ENCODE measurements at places on chromosomes 7 and 10.
A peak's percentile ranks its signal among the peaks of the same experiment; 100 is the strongest.

DNA sequence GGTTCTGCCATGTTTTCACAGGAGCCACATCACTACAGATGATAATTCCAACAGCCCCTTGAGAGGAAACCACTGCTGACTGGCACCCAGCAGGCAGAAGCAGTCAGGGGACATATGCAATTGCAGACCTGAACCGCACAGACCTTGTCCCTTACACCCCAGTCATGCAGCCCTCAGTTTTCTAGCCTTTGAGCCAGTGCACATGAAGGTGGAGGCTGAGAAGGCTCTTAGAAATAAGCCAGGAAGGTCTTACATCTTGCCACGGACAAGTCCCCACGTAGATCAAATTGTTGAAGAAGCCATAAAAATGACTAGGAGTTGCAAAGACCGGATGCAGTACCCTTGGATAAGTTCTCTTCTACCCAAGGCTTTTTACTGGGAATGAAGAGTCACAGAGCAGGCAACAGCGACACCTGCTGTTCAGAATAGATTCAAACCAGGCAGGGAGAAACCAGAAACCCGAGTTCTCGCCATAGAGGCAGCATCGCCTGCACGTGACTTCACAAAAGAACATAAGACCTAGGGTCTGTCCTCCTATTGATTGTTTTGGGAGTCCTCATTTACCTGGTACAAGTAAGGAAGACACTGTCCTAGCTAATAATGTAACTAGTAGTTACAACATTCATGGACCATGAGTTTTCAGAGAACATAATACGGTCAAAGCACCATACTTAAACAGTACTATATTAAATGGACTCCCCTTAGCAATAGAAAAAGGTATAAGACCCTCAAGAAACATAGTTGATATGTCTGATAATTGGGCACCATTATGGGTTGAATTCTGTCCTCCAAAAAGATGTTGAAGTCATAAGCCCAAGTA is 11.1 kb downstream of the STEAP1B start:
- DNase-seq = no peak

GRCh38 chr7:74606101-74606908 is 51.2 kb upstream of the GTF2I start:
- no peak for DNase-seq

GRCh38 chr10:87534173-87534858 is 29.6 kb downstream of the MINPP1 start:
- DNase-seq = no peak

- no peak for DNase-seq
These were observed 339.8 kb downstream of the ABCA13 start for GRCh38 chr7:48511080-48511479.

DNA sequence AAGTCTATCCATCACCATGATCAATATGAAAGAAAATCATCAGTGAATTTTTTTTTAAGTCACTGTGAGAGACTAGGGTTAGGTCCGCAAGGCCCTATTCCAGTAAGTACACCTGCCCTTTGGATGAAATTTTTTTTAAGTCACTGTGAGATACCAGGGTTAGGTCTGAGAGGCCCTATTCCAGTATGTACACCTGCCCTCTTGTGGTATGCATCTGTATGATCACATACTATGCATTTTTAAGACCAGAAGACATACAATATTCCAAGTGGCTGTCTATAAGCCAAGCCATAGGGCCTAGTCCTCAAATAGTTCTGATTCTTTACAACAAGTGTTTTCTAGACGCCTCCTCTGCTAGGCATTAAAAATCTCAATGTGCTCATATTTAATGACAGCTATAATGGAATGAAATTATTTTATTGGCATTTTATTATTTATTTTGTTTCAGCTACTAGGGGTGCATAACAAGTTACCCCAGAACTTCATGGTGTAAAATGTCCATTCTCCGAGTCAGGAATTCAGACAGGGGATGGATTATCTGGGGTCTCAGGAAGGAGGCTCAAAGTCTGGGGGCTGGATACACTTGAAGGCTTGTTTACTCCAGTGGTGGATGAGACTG is 53.1 kb downstream of the TEX36 start:
- DNase-seq = no peak

- DNase-seq = no peak
These were observed 45.5 kb upstream of the ADARB2 start for GRCh38 chr10:1782841-1783240.

DNA sequence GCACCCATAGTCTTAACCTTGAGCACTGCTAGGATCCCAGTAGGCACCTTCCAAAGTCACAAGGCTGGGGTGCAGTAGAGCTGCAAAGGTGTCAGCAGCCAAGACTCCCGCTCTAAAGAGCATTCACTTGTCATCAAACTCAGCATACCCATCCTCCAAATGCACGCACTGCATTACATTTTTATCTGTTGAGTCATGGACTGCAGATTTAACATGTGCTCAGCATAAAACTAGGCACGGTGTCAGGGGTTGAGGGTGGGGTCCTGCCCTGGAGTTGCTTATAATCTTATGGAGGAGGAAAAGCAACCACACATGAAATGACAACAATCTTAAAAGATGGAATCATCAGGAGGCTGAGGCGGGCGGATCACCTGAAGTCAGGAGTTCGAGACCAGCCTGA is 102.6 kb downstream of the PARP12 start:
- no peak for DNase-seq

DNA sequence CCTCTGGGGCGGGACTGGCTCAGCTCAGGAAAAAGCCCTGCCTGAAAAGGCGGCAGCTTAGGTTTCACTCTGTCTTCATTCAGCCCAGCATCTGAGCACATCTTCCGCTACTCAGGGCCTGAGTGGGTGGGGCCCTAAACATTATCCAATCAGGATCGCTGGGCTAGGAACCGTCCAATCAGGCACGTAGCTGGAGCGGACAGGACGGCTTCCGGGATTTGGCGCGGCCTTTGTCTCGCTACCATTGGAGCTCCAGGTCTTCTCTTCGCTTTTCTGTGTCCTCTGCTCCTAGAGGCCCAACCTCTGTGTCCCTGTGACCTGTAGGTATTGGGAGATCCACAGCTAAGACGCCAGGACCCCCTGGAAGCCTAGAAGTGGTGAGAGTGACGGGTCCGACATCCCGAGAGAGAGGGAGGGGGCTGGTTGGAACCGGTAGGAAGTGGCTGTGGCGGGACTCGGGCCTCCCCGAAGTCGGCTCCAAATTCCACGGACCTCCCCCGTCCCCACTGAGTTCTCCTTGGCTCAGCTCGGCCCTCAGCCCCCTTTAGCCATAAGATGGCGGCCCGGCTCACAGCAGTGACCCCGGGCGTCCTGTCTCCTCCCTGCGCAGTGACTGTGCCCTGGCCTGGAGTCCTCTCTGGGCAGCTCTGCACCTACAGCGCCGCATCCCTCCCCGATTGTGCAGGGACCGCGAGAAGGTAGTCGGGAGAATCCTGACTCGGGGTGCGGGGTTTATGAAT is 99.1 kb downstream of the ZNF680 start:
- DNase-seq = peak; percentile 91

GRCh38 chr7:107715531-107715930 is 28.4 kb upstream of the CBLL1 start:
- no peak for DNase-seq

DNA sequence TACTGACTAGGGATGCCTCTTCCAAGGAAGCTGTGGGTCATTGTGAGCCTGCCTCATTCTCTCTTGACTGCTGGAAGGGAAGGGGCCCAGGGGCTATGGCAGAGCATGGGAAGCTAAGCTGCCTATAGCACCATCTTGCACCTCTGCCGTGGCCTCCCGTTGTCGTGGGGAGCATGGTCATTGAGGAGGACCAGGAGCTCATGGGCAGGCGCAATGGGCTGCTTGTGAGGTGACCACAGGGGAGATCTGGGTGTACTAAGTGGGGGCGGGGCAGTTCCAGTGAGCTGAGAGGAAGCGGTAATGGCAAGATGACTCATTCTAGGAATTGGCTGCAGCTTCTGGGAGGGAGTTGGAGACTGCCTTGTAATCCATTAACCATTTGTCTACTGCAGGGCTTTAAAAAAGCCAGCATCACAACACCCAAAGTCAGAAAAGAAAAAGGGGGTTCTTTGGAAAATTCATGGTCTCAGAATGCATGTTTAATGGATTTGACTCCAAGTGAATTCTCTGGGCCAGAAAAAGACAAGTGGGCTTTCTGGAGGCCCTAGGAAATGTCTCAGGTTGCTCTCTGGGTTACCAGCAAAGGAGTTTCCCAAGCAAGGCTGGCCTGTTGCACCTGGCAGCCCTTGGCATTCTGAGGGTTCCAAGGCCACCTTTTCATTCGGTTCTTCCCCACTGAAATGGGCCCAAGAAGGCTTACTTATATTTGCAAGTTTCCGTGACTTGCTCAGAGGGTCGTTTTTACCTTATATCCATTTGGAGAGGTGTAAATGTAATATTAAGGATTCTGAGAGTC is 3.6 kb downstream of the DUSP5 start:
- DNase-seq = peak; percentile 94

DNA sequence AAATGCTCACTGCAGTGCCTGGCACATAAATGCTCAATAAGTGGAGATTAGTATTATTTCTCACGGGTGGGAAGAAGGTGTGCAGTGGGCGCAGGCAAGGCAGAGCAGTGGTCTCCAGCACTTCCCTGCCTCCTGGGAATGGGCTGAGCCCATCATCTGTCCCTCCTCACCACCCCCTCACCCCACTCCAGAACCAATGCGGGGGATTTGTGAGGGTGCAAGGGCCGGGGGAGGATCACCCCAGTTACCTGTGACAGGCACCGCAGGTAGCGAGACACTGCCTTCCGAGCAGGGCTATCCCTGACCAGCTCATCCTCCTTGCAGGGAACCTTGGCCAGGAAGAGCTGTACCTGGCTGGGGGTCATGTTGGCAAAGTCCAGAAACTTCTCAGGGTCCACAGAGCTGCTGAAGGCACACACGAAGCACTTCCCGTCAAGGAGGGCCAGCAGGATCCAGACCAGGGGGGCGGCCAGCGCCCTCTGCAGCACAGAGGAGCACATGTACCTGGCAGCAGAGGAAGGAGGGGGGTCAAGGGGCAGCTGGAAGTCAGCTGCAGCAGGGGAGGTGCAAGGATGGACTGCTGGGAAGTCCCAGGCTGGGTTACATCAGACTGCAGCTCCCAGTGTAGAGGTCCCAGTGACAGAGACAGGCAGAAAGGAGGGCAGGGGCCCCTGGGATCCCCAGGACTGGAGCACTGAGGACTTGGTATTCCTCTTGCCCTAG is 2.8 kb downstream of the CALHM3 start:
- no peak for DNase-seq

GRCh38 chr10:72784551-72785351 is 92.8 kb downstream of the MCU start:
- DNase-seq = peak; percentile 81

DNA sequence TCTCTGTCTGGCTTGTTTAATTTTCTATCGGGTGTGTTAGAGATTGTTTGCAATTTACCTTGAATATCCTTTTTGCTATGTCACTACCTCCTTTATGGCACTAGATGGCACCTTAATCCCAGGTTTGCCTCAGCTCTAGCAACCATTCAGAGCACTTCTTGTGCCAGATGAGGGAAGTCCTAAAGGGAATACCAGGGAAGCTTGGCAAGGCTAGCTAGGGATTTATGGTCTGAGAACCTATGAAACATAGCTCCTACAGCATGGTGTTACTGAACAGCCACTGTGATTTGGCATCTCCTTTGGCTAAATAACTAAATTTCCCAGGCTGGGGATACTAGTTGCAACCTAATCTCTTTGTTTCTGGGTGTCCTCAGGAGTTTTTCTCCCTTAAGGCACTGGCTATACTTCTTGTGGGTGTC is 69.0 kb upstream of the VOPP1 start:
- no peak for DNase-seq

- no peak for DNase-seq
These were observed 23.7 kb downstream of the ZNF503 start for GRCh38 chr10:75377869-75378268.

- no peak for DNase-seq
These were observed 14.1 kb downstream of the MICU1 start for GRCh38 chr10:72611783-72612182.

GRCh38 chr10:58516119-58516518 is 3.4 kb downstream of the BICC1 start:
- no peak for DNase-seq

- DNase-seq = peak; percentile 22
These were observed 90.9 kb downstream of the CHST15 start for GRCh38 chr10:124002391-124003069.

- no peak for DNase-seq
These were observed 8.3 kb downstream of the PI4K2A start for GRCh38 chr10:97648562-97649404.

GRCh38 chr7:101680406-101681145 is 51.5 kb upstream of the MYL10 start:
- no peak for DNase-seq

DNA sequence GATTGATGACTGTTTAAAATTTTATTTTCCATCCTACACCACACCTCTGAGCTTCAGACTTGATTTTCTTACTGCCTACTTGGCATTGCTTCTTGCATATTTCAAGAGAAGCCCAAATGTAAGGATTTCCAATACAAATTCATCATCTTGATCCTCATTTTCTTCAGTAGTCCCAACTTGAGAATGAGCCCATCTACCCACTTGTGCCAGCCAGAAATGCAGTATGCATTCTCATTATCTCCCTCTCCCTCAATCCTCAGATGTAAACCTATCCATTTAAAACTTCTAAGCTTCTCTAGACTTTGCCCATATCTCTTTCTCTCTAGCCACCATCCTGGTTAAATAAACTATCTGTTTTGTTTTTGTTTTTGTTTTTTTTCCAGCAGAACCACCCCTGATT is 22.4 kb upstream of the EGFR start:
- DNase-seq = no peak

DNA sequence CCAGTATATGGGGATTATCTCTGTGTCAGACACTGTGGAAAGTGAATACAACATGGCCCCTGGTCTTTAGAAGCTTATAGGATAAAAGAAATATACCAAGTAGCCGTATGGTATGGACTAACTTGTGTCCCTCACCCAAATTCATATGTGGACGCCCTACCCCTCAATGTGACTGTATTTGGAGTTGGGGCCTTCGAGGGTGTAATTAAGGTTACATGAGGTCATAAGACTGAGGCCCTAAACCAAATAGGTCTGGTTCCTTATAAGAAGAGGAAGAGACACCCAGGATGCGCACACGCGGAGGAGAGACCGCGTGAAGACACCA is 36.3 kb downstream of the ASB13 start:
- no peak for DNase-seq

- no peak for DNase-seq
These were observed 96.0 kb downstream of the MTERF1 start for GRCh38 chr7:91784469-91784868.

DNA sequence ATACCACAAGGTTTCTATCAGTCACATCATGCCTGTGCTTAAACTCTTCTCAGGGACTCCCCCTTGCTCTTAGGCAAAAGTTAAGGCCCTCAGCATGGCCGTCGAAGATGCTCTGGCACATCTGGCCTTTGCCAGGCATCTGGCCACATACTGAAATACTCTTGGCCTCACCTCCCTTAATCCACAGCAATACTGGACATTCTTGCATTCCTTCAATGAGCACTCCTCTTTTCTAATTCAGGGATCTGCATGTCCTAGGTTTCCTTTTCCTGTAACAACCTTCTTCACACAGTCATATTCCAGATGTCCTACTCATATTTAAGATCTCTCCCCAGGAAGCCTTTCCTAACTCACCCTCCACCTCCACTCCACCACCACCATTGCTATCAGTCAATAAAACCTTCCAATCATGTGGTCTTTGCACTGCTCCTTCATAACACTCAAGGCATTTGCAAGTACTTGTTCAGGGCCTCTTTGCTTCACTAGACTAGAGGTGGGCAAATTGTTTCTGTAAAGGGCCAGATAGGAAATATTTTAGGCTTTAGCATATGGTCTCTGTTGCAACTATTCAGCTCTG is 216.6 kb downstream of the KCNMA1 start:
- DNase-seq = no peak

GRCh38 chr7:6691609-6692106 is 15.1 kb downstream of the ZNF12 start:
- DNase-seq = no peak

- no peak for DNase-seq
These were observed 17.2 kb downstream of the CCL24 start for GRCh38 chr7:75796420-75796819.
